ENCODE measurements at places on chromosomes 13 and 19. TPM values are rescaled to one million over a fixed set of nuclear protein-coding genes. Genes with fewer than 3 reads are reported as not detected.

KASH5 gene
- not detected for total RNA-seq

CGB1 gene
- not detected for total RNA-seq

DNA sequence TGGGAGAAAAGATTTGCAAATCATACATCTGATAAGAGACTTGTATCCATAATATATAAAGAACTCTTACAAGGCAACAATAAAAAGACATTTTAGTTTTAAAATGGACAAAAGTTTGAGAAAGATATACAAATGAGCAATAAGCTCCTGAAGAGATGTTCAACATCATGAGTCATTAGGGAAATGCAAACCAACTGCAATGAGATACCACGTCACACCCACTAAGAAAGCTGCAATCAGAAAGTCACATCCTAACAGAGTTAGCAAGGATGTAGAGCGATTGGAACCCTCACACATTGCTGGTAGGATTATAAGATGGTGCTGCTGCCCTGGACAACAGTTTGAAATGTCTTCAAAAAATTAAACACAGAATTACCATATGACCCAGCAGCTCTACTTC is 50.3 kb downstream of the GSX1 start:
- no peak overlapping the region for H3K27ac ChIP-seq
- no peaks in the 10 kb centered on the region for H3K4me1 ChIP-seq
- no peak for DNase-seq
- H3K4me3 ChIP-seq = no peak overlapping the region

GRCh38 chr13:114313061-114313860 is 1.0 kb upstream of the CHAMP1 start:
- peaks cover 36% of the 10 kb centered on the region for H3K4me1 ChIP-seq
- peak overlapping the region; percentile 87 for H3K4me3 ChIP-seq
- DNase-seq = no peak
- H3K27me3 ChIP-seq = no peaks in the 10 kb centered on the region

DNA sequence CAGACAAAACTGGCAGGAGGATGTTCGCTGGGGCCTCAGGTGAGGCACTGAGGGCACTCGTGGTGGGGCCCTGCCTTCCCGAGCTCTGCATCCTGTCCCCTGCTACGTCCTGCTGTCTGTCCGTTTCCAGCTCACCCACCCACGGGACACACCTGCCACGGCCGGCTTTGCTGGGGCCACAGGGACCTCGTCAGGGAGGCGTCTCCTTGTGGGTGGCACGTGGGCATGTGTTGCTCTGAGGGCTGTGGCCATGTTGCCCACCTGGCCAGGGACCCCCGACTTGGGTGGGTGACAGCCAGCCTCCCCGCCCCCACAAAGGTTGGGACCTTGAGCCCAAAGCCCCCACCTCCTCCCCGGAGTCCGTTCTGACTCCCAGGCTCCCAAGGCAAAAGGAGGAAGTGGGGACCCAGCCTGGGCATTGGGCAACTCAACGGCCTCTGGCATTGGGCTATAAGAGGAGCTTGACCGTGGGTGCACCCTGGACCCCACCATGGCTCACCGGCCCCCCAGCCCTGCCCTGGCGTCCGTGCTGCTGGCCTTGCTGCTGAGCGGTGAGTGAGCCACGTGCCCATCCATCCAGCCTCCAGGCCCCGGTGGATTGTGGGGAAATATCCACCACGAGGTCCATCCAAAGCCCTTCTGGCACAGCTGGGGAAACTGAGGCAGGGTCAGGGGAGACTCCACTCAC is at the start of gene PRTN3:
PRTN3 (plus strand) TSS at position 481 of the 688 bp plus-strand sequence; CDS start at position 491, 10 bp downstream.
- H3K4me3 ChIP-seq = peak within 1 kb of the TSS; percentile 4
- no peak for DNase-seq
- peaks cover 12% of the 10 kb centered on the region for H3K4me1 ChIP-seq
- peaks cover 43% of the 10 kb centered on the region for H3K27me3 ChIP-seq
- no peak within 1 kb of the TSS for H3K27ac ChIP-seq

- no peaks in the 10 kb centered on the region for H3K27me3 ChIP-seq
- peak overlapping the region; percentile 76 for H3K27ac ChIP-seq
- no peak overlapping the region for H3K4me3 ChIP-seq
- no peak for DNase-seq
- no peaks in the 10 kb centered on the region for H3K4me1 ChIP-seq
- peaks cover 14% of the 10 kb centered on the region for H3K36me3 ChIP-seq
These were observed 8.1 kb downstream of the DGKH start for GRCh38 chr13:42056583-42056982.

All from neural crest cell (in vitro differentiated cells).